Left ventricle myocardium inferior (tissue), 1 donor: ENCODE measurements at places on chromosomes 16 and 17.

- no peak overlapping the region for H3K27ac ChIP-seq
- no peaks in the 10 kb centered on the region for H3K4me1 ChIP-seq
- no peaks in the 10 kb centered on the region for H3K36me3 ChIP-seq
- no peak overlapping the region for H3K4me3 ChIP-seq
- DNase-seq: no peak
- no peaks in the 10 kb centered on the region for H3K27me3 ChIP-seq
These were observed 119.1 kb downstream of the SDK2 start for GRCh38 chr17:73524941-73525679.

DNA sequence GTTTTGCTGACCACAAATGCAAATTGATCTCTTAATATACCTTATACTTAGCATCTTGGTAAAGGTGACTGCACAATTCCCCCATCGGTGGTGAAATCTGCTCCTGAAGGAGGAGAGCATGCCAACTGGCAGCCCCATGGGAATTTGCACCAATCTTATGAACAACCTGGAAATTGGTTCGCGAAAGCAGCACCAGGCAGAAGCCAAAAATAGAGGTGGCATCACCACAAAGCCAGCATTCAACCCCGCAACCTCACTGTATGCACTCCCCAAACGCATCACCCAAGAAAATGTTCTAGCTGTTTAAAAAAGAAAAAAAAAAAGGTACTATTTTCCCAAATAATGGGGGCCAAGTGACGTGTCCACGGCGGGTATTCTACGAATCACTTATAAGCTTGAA, 213.4 kb downstream of the ZFHX3 start:
- no peak overlapping the region for H3K27ac ChIP-seq
- no peaks in the 10 kb centered on the region for H3K27me3 ChIP-seq
- DNase-seq: no peak
- H3K36me3 ChIP-seq: peaks cover 2% of the 10 kb centered on the region
- peaks cover 15% of the 10 kb centered on the region for H3K4me1 ChIP-seq
- no peak overlapping the region for H3K4me3 ChIP-seq

DNA sequence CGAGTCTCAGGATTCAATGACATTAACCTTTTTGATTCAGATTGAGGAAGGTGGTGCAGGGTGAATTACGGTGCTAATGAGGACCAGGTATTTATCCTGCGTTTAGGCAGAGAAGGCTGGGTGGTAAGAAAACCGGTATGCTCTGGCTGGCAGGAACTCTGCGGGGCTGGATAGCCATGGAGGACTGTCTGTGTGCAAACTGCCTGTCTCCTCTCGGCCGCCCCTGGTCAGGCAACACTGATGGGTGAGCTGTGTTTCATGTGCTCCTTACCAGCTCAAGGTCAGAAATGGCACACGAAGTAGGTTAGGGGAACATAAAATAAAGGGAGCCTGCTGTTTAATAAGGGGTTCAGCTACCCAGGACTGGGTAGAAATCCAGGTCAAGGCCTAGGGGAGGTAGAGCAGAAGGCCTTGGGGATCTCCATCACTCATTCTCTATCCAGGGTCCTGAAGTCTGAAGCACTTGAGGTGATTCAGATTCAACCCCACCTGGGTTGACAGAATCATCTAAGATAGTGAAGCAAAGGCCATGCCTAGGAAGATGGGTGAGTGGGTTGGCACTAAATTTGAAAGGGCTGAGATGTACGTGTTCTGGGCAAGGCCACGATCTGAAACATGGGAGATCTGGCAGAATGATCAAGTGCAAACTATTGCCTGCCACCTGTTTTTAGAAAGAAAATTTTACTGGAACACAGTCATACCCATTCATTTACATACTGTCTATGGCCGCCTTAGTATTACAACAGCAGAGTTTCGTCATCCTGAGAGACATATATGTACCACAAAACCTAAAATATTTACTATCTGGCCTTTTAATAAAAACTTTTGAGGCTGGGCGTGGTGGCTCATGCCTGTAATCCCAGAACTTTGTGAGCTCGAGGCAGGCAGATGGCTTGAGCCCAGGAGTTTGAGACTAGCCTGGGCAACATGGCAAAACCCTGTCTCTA, 292.5 kb downstream of the XYLT1 start:
- no peaks in the 10 kb centered on the region for H3K36me3 ChIP-seq
- H3K4me3 ChIP-seq: no peak overlapping the region
- no peak for DNase-seq
- H3K4me1 ChIP-seq: no peaks in the 10 kb centered on the region
- no peaks in the 10 kb centered on the region for H3K27me3 ChIP-seq

GRCh38 chr17:27751166-27751565, 49.2 kb downstream of the NOS2 start:
- H3K4me3 ChIP-seq: no peak overlapping the region
- no peak overlapping the region for H3K27ac ChIP-seq
- H3K36me3 ChIP-seq: no peaks in the 10 kb centered on the region
